Endothelial cell (in vitro differentiated cells): ENCODE measurements at places on chromosomes 2 and 18.

- DNase-seq = no peak
Measured at GRCh38 chr2:11891028-11891427, 144.6 kb downstream of the LPIN1 start.

- DNase-seq = peak; percentile 47
Measured at GRCh38 chr2:26848336-26849055, 564 bp downstream of the DPYSL5 start.

DNA sequence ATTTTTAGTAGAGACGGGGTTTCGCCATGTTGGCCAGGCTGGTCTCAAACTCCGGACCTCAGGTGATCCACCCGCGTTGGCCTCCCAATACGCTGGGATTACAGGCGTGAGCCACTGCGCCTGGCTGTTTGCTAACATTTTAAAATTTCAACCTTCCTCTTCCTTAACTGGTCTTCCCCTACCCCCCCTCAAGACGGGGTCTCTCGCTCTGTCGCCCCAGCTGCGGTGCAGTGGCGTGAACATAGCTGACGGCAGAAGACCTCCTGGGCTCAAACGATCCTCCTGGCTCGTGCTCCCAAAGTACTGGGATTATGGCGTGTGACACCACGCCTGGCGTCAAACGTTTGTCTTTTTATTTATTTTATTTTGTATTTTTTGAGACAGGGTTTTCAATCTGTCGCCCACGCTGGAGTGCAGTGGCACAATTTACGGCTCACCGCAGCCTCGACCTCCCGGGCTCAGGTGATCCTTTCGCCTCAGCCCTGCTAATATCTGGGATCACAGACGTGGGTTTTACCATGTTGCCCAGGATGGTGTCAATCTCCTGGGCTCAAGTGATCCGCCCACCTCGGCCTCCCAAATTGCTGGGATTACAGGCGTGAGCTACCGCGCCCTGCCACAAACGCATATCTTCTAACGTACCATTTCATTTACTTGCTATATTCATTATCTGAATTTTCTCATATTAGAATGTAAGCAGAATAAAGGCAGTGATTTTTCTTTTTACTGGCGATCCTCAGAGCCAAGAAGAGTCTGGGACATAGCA, 984 bp upstream of the MSH2 start:
- DNase-seq = no peak

GRCh38 chr2:166572937-166573336, 78.9 kb upstream of the SCN7A start:
- no peak for DNase-seq

GRCh38 chr2:20093263-20094141, 42.1 kb upstream of the LAPTM4A start:
- DNase-seq = peak; percentile 65

DNA sequence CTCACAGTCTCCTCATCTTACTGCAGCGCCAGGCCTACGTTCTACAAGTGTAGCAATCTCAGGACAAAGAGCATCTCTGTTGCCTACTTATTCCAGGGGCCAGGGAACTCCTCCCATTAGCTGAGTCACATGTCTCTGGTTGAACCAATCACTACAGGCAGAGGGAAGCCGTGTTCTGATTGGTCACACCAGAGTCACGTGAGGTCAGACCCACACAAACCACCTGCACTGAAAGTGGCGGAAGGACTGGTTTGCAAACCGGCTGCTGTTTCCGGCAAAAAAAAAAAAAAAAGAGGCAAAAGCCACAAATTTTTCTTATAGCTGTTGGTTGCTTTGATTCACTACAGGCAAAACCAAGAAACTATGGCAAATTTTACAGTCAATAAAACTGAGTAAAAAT, 21.9 kb upstream of the USP14 start:
- no peak for DNase-seq

GRCh38 chr18:22257022-22257543, 87.7 kb downstream of the GATA6 start:
- DNase-seq = no peak

GRCh38 chr2:145764631-145765030, 1244.7 kb upstream of the ZEB2 start:
- DNase-seq = no peak

DNA sequence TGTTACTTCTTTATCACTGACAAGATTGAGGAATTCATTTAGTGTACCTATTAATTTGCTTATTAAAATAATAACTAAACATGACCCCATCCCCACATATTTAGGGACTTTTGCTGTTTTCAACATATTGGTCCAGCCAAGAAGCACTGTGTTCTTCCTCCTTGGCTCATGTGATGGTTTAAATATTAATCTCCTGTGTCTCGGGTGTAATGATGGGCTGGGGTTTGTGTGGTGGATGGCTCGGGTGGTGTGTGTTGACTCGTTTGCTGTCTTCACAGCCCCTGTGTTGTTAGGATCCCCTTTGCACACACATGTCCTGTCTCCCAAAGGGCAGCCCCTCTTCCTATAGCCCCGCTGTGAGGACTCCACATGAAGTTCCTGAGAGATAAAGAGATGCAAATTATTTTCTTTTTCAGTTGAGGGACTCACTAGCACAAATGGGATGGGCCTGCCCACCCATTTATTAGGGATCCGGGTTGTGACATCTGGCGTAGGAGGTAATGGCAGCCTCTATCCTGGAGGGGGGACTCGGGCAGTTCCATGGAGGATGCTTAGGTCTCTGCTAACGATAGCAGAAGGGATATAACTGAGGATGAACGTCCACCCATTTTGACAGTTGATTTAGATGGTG, 53.4 kb downstream of the FHOD3 start:
- no peak for DNase-seq

- DNase-seq = no peak
Measured at GRCh38 chr2:98775146-98775986, 44.4 kb upstream of the MGAT4A start.

DNA sequence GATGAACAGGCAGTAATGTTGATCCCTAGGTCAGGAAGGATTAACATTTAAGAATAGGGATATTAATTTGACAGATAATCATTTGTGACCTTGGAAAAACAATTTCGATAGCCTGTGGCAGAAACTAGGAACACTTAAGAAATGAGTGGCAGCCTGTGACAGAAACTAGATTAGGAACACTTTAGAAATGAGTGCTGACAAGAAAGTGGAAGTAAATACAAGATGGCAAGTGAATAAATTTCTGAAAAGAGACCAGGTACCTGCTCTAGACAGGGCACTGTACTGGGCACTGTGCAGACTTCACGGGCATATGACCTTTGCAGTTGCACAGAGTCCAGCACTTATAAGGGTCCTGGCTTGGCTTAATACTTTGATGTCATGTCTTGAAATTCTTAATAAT, 5.5 kb upstream of the HNRNPA3 start:
- no peak for DNase-seq

DNA sequence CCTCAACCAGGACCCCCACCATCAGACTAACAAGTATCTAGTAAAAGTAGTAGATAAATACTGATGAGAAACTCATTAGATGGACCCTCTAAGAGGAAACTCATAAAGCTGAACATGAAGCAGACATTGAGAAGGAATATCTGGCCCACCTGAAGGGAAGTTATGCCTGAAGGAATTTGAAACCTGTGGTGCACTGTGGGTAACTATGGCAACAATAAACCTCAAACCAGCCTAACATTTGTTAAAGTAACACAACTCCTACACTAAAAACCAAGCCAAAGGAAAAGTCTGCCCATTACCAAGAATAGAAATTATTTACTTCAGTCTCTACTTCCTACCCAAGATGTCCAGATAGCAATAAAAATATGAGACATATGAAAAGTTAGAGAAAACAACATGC, 43.4 kb downstream of the KIAA1328 start:
- no peak for DNase-seq

- DNase-seq = no peak
Measured at GRCh38 chr18:48792141-48792540, 158.6 kb downstream of the SMAD7 start.

DNA sequence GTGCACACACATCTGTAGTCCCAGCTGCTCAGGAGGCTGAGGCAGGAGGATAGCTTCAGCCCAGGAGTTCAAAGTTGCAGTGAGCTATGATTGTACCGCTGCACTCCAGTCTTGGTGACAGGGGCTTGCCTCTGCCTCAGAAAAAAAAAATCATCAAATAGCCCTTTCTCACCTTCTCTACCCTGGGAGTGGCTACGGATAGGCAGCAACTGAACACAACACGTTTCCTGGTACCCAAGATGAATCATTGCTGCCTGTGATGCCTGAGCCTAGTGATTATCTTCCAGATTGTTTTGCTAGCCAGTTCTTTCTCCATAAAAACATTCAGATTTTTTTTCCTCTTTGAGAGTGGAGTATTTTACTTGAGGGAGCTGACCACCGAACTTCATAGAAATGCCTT, 13.5 kb downstream of the INPP4A start:
- DNase-seq = no peak

- DNase-seq = no peak
Measured at GRCh38 chr2:834233-834632, 116.4 kb upstream of the SNTG2 start.

GRCh38 chr2:133848111-133848649, 279.9 kb upstream of the NCKAP5 start:
- DNase-seq = no peak

- DNase-seq = no peak
Measured at GRCh38 chr18:39340418-39340817, 1774.8 kb upstream of the CELF4 start.
